ENCODE measurements at places on chromosomes 7 and 10.

- peak; percentile 54 for DNase-seq
Observed at GRCh38 chr10:24331457-24331856, 122.5 kb downstream of the KIAA1217 start.

- DNase-seq: no peak
Observed at GRCh38 chr10:94150541-94151184, 156.9 kb downstream of the PLCE1 start.

DNA sequence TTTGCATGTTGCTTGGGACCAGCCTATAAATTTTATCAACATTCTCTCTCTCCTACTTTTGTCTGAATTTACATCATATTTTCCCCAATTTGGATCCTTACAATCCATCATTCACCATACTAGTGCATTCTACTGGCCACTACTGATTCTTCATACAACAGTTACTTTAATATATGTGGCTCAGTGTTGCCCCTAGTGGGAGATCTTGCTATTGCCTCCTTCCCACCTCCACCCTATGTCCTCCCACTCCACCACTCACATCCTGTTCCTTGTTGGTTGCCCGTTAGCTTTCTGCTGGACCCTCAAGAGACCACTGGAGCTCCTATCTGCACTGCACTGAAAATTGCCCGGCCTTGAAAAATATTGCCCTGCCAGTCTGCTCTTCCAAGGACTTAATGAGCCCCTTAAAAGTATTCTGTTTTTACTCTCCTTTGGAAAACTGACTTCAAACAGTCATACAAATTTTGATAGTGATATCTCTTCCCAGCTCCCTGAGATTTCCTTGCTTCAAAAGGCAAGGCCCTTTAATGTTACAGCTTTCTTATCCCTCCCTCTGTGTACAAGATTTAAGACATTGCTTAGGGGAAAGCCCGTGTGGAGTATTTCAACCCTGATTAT lies 243.2 kb upstream of the TMEM229A start:
- no peak for DNase-seq

DNA sequence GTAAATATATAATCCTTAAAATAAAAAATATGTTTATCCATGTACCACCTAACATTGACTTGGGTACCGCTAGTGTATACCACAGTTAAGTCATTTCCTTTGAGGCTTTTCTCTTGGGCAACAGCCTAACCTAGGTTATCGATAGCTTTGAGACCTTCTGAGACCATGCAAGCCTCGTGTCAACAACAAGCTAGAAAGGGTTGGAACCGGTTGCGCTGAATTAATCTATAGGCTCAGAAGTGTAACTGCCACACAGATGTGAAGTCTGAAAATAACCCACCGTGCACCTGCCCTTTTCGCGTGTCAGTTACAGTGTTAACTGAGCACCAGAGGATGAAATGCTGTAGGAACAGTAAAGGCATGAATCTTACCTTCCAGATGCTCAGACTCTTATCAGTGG lies 59.8 kb downstream of the ARID5B start:
- DNase-seq: no peak

DNA sequence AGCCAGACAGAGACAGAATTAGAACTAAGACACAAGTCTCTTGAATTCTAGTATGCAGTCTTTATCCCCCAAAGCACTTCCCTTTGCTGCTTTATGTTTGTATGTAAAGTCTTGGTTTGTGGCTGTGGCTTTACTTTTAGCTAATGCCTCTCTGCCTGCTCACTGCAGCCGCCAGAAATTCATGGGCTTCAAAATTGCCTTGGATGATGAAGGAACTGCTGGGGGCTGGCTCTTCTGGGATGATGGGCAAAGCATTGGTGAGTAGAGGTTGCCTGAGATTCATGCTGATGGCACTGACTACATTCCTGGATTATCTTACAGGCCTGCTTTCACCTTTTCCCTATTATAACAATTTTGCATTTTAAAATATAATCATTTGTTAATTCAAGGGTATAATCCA lies 10.9 kb upstream of the MGAM2 start:
- no peak for DNase-seq

GRCh38 chr7:40403703-40404476 lies 269.1 kb downstream of the SUGCT start:
- no peak for DNase-seq

DNA sequence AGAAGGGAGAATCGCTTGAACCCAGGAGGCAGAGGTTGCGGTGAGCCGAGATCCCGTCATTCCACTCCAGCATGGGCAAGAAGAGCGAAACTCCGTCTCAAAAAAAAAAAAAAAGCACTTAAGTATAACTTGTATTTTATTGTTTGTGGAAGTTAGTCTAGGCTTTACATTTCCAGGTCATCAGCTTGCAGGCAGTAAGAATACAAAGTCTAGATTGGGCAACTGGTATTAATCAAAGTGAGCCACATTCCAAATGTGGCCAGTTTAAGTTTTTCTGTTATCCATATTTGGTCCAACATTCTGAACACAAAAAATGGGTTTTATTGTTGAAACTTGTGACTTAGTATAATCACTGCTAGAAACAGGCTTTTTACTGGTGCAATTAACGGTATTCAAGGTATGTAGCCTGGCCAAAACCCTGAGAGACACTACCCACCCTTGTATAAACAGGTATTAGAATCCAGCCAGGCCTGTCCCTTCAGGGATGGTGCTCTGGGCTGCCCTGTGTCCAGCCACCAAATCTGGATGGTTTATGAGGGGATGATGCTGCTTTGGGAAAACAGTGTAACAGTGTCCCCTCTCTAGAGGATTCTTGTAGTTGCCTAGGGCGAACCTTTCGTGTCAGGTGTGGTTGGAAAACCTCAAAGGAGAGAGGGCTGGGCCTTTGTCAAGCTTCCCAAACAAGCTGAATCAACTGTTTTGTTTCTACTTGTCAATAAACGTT lies 122.1 kb upstream of the EFCAB10 start:
- DNase-seq: no peak

DNA sequence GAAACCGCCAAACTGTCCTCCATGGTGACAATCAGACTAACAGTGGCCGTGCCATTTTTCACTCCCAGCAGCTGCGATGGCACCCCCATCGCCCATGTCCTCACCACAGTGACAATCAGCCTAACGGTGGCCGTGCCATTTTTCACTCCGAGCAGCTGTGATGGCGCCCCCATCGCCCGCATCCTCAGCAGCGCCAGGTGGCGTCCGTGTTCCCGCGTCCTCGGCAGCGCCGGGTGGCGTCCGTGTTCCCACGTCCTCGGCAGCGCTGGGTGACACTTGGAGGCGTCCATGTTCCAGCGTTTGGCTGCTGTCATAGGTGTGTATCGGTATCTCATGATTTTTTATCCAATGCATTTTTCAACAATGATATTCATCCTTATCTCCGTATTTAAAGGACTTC lies 267.3 kb downstream of the PTPRN2 start:
- DNase-seq: no peak

- DNase-seq: no peak
Observed at GRCh38 chr10:99507265-99507664, 25.5 kb upstream of the NKX2-3 start.

GRCh38 chr7:73718438-73718881 lies 1.0 kb downstream of the STX1A start:
- no peak for DNase-seq

- no peak for DNase-seq
Observed at GRCh38 chr7:23353172-23353571, 54.0 kb downstream of the MALSU1 start.

DNA sequence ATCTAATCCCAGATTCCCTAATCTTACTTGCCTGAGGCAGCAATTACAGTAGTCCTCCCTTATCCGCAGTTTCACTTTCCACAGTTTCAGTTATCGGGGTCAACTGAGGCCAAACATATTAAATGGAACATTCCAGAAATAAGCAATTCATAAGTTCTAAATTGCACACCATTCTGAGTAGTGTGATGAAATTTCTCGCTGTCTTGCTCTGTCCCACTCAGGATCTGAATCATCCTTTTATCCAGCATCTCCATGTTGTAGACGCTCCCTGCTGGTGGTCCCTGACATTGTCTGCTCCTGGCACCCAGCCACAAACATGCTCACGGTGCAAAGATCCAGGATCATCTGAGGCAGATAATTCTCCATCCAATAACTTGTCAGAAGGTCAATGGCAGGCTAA lies 128.7 kb upstream of the CXCL12 start:
- DNase-seq: no peak

- DNase-seq: peak; percentile 52
Observed at GRCh38 chr7:123643495-123644441, 11.9 kb upstream of the LMOD2 start.

- DNase-seq: no peak
Observed at GRCh38 chr10:5553400-5554170, 28.8 kb downstream of the CALML3 start.

All from kidney epithelial cell (primary cell).